ENCODE measurements at places on chromosomes 7 and 10.

- DNase-seq: no peak
Measured at GRCh38 chr10:133461841-133462240, 8.1 kb downstream of the SCART1 start.

DNA sequence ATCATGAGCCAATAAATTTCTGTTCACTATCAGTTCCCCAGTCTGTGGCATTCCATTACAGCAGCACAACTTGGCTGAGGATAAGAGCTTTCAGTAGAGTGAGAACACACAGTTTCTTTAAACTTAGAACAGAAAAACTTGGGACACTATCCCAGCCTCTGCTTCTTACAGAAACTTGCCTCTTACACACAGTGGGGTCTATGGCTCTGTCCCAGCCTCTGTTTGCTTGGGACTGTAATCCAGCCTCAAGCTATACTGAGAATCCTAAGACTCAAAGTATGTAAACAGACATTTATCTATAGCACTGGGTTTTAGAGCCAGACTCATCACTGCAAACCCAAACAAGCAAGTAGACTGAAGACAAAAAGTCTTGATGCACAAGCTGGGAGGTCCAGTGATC lies 355.8 kb upstream of the VSTM2A start:
- DNase-seq: no peak

DNA sequence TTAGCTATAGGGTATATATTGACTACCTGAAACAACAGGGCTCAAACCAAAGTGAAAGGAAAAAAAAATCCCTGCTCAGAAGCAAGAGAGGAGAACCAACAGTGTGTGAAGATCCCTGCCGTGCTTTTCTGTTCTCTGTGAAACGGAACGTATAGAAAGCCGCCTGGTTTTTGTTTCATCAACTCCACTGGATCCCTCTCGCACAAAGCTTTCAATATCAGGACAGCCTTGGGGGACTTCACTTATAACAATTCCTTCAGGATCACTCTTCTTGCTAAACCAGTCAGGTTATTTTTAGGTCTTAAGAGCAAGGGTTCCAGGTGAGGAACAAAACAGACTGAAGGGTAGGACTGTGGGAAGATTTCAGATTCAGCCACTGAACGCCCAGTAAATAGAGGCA lies 151.1 kb upstream of the CACNA2D1 start:
- DNase-seq: no peak

DNA sequence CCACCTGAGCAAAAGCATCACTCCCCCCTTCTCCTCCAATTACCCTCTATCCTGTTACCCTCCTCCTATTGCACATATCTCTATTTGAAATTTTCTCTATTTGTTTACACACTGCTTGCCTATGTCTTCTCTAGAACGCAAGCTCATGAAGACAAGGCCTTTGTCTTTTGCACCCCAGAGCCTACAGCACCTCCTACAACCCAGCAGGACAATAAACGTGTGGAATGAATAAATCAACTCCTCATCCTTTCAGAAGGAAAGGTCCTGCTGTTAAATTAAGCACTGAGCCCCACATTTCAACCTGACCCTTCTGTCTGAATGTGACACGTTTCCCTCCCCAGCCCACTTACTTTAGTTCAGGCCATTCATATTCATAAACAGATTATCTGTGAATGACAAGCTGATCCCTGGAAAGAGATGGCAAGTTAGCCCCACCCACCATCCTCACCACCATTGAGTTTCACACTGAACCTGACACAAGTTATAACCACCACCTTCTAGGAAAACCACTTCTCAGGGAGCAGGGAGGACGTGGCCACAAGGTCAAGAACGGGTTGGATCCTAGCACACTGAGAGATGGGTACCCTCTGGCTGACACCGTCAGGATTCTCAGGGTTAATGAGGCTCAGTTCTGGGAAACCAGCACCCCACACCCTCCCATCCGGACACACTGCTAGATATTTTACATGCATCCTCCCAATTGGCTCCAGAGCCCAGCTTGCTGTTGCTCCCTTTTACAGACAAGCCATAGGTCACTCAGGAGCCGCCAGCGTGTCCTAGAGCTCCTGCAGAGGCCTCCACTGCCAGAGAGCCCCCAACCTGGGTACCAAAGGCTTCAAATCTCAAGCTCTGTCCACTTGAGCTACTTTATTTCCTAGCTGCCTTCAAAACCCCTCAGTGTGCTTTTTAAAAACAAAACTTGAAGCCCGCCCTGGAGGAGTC lies 934 bp downstream of the PRTFDC1 start:
- no peak for DNase-seq

GRCh38 chr7:1046722-1047679 lies 2.7 kb downstream of the GPR146 start:
- DNase-seq: no peak

DNA sequence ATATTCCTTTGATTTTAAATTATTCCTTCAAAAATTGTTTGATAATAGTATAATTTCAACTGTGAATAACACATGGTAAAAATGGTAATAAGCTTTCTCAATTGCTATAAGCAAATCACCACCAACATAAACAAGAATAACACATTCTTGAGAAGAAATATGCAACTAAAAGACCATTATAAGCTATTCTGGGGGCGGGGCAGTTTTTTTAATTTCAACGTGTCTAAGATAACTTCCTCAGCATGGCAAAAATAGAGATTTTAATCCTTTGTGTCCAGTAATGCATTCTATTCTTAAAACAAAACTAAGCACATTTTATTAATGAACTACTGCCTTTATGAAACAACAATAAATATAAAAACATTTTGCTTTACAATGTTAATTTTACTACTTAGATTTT lies 1.5 kb downstream of the DNAJC12 start:
- DNase-seq: no peak

DNA sequence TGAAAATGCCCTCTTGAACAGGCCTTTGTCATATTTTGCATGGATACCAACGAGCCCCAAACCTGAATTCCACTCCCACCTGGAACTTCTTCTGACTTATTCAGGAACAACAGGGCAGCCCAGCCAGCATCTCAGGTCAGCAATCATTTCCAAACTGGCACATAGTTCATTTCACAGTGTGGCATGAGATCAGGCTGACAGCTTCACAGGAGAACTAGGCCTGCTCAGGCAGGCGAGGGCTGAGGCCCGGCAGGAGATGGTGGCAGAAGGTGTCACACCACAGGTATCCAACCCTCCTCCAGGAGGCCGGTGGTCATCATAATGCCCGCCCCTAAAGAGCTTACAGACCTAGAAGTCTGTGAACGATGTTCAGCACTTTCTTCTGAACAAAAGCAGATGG lies 42.5 kb downstream of the DENND11 start:
- DNase-seq: no peak

- no peak for DNase-seq
Measured at GRCh38 chr7:98105942-98106544, 619 bp upstream of the LMTK2 start.

GRCh38 chr7:83532219-83532618 lies 116.7 kb downstream of the SEMA3E start:
- DNase-seq: no peak

DNA sequence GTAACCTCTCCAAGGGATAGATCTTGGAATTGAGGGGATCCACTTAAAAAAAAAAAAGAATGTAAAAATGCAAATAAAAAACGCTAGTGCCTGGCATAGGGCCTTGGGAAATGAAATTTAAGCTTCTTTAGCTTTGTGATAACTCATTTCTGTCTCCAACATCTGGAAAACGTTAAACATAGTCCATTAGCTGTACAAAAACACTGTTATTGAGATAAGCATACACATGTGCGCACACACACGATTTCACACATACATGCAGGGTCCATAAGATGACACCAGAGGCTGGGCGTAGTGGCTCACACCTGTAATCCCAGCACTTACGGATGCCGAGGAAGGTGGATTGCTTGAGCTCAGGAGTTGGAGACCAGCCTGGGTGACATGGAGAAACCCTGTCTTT lies 13.7 kb upstream of the CUL2 start:
- no peak for DNase-seq

DNA sequence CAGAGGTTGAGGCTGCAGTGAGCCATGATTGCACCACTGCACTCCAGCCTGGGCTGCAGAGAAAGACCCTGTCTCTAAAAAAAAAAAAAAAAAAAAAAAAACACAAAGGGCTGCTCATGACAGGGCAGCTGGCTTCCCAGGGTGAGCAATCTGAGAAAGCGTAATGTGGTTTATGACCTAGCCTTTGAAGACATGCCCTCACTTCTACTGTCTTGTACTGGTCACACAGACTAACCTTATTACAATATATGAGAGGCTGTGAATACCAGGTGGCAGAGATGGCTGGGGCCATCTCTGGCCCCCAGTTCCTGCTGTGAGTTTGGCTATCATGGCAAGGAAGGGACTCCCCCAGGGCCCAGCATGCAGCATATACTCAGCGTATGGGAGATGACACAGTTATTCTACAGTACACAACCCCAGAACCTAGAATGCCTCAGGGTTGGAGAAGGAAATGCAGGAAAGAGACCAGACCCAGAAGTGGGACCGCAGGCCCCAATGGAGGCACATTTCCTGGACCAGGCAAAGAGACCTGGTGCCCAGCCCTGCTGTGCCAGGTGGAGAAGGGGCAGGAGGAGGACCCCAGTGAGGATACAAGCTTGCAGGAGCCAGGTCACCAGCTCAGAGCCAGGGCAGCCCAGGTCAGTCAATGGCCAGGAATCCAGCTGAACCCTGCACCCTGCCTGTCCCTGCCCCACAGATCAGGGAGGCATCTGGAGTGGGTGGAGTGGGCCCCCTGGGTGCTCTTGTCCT lies 26.3 kb downstream of the NPTX2 start:
- DNase-seq: no peak

DNA sequence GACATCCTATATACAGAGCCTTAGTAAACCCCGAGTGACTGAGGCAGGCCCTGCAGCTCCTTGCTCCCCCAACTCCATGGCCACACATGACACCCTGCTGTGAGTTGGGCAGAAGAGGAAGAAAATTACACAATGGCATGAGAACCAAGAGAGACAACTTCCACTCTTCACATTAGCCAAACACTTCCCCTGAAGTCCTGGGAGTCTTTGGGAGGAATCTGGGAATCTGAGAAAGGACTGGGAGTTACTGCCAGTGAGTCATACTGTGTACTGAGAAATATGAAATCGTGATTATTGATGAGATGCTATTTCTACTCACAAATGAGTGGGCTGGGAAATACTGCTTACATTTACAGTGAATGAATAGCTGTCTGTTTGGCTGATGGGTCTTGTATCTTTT lies 116.6 kb downstream of the SPAG6 start:
- no peak for DNase-seq

DNA sequence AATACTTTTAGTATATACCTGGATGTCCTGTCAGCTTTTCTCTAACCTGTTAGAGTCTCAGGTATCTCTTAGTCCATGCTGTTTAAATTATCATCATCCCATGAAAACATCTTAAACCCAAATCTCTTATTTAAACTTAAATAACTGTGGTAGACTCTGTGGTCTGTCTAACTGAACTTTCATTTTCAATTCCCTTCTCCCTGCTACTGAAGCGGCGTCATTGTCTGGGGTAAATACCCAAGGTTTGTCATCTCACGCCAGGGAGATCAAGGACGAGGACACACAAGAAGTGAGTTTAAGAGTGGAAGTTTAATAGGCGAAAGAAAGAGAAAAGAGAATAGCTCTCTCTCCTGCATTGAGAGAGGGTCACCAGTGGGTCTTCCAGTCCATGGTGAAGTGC lies 804.4 kb upstream of the CELF2 start:
- DNase-seq: no peak

GRCh38 chr7:16697507-16698199 lies 51.7 kb downstream of the BZW2 start:
- no peak for DNase-seq

DNA sequence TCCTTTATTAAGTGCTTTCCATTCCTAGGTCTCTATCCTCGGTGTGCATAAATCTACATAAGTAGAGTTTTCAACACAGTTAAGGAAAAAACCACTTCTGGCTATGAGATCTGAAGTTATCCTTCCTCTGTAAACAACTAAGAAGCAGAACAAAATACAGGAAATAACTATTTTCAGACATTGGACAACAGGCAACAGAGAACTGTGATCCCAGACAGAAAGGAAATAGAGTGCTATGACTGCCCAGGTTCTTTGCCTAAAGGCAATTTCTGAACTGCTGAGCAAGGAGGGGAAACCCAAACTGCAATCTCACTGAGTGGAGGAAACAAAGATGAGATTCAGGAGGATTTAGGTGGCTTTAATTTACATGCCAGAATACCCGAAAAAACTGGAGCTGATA lies 285.4 kb downstream of the SNX13 start:
- no peak for DNase-seq

DNA sequence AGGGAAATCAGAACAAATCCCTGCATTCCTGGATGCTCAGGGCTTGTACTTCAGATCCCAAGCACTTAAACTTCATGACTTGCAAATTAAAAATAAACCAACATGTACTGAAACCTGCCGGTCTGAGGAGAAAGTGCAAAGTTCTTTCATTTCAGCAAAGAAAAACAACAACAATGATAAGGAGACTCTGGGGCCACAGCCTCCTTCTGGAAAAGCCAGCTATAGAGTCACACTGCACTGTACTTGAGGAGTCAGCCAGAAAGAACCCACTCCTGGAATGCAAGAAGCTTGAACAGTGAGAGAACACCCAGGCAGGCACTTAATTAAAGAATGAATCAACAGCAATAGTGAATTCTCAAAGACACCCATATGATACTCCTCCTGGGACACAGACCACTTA lies 49.7 kb upstream of the TM9SF3 start:
- no peak for DNase-seq

GRCh38 chr10:116720241-116720643 lies 22.1 kb downstream of the HSPA12A start:
- DNase-seq: no peak

DNA sequence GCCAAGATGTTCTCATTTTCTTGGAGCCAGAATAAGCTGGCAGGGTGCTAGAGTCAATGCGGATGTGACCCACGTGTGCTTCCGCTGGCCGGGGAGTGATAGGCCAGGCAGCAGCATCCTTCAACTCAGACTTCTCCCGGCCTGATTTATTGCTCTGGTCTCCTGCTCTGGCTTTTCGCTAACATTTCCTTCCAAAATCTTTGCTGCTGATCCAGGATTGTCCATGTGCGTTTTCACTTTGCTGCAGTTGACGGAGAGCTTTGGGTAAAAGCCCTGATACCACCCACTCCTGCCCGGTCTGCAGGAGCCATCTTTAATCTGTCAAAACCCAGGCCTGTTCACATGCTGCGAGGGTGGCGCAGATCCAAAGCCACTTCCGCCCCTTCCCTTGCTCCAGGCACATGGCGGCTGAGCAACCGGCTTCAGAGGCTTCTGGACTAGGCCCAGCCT lies 106.8 kb downstream of the CYP26A1 start:
- DNase-seq: no peak

- no peak for DNase-seq
Measured at GRCh38 chr10:114631090-114631665, 26.9 kb downstream of the ABLIM1 start.

DNA sequence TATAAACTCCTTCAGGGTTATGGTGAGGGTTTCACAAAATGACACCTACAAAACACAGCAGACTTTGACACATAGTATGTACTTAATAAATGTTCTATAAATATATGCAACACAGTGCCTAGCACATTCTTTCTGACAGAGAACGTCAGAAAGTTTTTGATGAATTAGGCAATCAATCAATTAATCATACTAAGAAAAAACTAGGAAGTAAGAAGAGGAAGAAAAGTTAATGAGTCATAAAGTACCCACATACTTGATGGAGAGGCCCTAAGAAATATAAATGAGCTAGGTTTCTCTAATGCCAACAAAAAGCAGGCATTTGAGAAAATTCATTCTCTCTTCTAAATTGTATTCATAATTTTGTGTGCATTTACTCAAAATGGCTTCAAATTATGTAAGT lies 192.7 kb upstream of the VWC2 start:
- no peak for DNase-seq

- no peak for DNase-seq
Measured at GRCh38 chr7:42012786-42013360, 224.1 kb downstream of the GLI3 start.

GRCh38 chr10:60930237-60930636 lies 13.7 kb downstream of the RHOBTB1 start:
- DNase-seq: no peak

Measured in CMK (cell line).